HT1080 (cell line): ENCODE measurements at places on chromosomes 5 and 9.

- no peak for DNase-seq
Observed at GRCh38 chr9:89177944-89178829, at the start of gene SHC3. SHC3 (minus strand) TSS chr9:89178818; CDS start chr9:89178460, 358 bp downstream.

- DNase-seq, result no peak
Observed at GRCh38 chr5:88203981-88204750, 64.5 kb downstream of the TMEM161B start.

GRCh38 chr5:133252133-133252480 is 200.3 kb downstream of the HSPA4 start:
- DNase-seq, result no peak

GRCh38 chr5:135498637-135498995 is 37.1 kb downstream of the NEUROG1 start:
- no peak for DNase-seq

GRCh38 chr5:156819967-156820581 is 30.0 kb upstream of the PPP1R2B start:
- no peak for DNase-seq

- DNase-seq, result no peak
Observed at GRCh38 chr5:149039506-149039905, 23.4 kb downstream of the SH3TC2 start.

GRCh38 chr5:66339896-66340295 is 195.8 kb downstream of the SREK1 start:
- no peak for DNase-seq

DNA sequence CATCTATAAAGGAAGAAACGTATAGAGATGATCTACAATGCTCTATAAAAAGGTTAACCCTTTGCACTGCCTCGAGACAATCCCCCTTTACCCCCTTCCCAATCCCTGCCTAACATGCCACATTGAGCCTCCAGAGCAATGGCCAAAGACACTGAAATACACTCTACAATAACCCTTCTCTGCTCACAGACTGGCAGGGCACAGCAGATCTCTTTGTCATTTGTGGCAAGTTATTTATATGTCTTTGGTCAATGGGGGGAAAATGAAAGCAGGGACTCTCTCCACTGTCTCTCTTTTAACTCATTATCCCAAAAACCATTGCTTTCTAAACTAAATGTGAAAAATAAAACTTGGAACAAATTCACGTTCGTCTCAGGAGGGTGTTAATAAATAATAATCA is 51.7 kb downstream of the PTCH1 start:
- no peak for DNase-seq

DNA sequence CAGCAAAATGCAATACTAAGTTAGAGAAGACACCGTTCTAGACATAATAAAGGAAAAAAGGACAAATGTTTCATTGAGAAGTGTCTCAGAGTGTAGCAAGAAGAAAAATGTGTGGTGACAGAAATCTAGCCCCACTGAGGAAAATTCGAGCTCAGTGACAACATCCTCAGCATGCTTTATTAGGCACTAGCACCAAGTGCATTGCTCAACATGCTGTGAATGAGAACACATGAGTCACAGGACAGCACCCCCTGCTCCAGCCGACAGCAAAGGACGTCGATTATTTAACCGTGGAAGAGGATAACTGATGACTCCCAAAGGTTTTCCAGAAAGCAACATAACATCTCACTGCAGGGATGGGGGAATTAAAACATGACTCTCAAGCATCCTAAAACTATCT is 182.7 kb downstream of the GNAQ start:
- DNase-seq, result peak; percentile 61

DNA sequence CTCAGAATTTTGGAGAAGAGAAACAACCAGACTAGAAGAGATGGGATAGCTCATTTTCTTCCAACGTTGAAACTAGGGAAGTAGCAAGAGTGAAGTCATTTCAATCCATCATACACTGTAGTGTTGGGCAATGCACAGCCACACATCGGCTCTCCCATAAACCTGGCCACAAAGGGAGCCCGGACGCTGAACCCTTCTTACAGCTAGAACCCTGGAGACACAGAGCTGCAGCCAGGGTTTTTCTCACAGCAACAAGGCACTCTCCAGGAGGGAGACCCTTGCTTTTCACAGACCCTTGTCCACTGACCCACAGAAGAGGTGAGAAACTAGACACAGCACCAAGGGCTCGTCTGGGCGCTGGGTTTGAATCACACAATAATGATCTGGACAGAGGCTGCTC is 101.4 kb upstream of the FSTL4 start:
- no peak for DNase-seq

- DNase-seq, result peak; percentile 17
Observed at GRCh38 chr5:162323466-162323865, 255.9 kb downstream of the GABRG2 start.

DNA sequence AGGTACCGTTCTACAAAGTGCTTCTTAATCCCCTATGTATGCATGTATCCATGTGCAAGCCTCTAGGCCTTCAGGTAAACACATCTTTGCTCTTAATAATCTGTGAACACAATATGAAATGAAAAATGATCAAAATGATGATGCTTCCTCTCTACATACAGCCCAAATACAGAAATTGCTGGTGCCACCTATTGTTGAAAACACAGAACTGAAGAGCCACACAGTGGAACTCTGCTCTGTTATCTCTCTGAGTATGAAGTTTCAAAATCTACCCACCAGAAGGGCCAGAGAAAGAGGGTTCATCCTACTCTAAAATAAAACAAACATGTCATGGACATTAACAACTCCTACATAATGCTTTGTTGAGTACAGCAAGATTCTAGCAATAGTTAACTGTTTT is 71.3 kb downstream of the GLIS3 start:
- peak; percentile 20 for DNase-seq

GRCh38 chr9:127316586-127317323 is 52.2 kb downstream of the GARNL3 start:
- peak; percentile 20 for DNase-seq

GRCh38 chr9:125106285-125106893 is 36.9 kb downstream of the SCAI start:
- peak; percentile 34 for DNase-seq

DNA sequence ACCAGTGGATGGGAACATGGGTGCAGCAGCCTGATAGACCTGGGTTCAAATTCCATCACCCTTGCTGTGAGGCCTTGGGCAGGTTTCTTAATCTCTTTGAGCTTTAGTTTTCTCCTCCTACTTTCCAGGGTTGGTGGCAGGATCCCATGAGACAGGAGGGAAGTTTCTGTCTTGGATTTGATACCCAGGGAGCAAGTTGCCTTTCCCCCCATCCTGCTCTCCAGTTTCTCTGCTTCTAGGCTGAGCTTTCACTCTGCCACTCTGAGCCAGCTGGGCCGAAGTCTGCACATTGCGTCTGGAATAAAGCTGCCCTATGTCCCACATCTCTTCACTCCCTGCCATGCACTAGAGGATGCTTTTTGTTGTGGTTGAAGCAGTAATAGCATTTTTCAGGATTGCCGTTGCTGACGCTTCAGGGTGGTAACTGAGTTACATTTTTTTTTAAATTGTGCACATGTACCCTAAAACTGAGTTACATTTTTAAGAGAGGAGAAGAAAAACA is 40.5 kb upstream of the ANGPTL2 start:
- peak; percentile 35 for DNase-seq

DNA sequence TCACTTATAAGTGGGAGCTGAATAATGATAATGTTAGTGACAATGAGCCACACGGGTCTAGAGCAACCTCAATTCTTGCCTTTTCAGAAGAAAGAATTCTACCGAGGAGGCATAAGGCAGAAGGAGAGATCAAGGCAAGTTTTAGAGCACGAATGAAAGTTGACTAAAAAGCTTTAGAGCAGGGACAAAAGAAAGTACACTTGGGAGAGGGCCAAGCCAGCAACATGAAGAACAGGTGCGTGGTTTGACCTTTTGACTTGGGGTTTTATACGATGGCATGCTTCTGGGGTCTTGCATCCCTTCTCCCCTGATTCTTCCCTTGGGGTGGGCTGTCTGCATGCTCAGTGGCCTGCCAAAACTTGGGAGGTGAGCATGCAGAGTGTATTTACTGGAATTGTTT is 12.5 kb upstream of the OXCT1 start:
- DNase-seq, result no peak

DNA sequence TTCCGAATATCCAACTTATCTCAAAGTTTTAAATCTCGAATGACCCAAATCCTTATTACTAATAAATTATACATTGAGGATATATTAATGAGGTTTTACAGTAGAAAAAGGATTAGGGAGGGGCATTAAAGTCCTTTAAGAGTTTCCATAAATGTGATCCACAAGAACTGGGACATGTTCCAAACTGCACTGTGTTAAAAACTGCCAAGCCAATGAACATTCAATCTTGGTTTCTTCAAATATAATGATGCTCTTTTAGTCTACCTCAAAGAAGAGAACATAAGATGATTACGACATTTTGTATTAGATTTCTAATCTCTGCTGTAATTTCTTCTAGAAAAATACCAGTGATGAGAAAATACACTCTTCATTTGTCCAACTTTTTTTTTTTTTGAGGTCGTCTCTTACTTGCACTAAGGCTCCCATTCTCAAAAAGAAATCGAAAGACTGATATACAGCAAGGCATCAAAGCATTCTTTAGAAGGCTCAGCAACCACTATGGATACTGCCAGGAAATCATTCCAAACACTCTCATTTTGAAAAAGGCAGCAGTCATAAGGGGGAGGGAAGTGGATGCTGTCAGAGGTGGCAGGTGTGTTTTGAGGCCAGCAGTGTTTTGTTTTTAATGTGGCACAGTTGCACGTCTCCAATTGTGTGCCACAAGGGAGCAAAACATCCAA is 1.7 kb downstream of the PTAR1 start:
- DNase-seq, result peak; percentile 12

DNA sequence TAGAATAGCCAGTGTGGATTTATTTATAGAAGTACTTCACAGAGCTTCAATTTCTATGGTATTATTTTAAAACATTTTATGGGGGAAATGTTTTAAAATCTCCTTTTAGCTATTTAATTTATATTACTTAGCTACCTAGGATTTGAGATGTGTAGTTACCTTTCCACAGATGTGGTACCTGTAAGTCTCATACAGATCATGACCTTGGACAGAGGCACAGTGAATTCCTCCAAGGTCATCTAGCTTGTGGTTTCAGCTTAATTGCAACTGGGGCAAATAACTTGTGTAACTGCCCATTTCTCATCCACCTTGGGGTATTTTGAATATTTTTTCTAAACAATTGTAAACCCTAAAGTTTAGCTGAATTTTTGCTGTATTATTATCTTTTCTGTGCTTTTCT is 89.2 kb downstream of the DMRTA1 start:
- no peak for DNase-seq

- DNase-seq, result no peak
Observed at GRCh38 chr5:173317852-173318251, 10.4 kb downstream of the STC2 start.

DNA sequence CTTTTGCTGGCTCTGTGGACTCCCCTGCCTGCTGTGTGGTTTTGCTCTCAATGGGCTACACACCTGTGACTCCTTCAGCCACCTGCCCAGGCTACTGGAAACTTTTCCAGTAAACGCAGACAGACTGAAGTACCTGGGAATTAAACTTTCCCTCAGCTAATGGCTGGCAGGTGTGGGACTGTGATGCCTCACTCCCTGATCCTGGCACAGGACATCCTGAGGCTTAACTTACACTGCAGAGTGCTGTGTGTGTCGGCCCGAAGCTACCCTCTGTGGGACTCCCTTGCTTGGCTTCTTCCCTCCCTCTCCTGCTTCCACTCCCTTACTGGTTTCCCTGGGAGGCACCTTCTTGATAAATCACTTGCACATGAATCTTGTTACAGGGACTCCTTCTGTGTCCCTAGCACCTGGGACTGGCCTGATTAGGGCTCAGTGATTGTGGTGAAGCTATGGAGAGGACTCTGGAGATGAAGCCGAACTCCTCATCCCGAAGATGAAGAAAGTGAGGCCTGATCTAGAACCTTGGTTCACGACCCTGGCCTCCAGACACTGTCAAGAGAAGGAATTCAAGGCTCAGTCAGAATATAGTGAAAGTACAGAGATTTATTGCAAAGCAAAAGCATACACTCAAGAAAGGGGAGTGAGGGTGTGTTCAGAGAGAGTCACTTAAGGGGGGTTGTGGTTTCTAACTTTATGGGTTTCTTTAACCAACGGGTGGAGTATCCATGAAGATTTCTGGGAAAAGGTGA is 113.4 kb upstream of the ALDH1B1 start:
- DNase-seq, result no peak

DNA sequence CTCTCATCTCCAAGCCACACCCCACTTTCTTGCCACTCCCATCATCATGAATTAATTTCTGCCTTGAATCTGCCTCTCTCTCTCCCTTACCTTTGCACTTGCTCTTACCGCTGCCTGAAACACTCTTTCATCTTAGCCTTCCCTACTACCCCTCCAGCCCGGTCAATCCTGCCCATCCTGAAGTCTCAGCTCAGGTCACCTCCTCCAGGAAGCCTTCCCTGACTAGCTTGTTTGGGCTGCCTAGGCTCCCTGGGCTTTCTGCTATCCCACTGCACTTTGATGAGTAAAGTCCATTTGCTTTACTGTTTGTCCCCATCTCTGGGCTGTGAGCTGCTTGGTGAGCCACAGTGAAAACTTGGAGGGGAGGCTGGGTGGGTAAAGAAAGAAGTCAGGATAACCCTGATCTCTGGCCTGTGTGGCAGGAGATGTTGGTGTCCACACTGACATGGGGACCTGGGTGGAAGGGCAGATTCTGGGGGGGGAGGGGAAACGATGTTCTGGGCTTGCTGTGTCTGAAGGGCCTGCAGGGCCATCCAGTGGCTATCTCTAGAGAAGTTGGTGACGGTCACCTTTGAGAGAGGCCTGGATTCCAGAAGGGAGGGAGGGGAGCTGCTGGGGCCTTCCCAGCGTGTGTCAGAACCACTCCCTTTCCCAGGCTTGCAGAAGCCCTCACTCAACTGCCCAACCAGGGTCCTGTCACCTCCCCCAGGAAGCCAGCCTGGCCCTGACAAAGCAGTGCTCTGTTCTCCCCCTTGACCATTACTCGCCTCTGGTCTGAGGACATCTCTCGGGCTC is 75.0 kb upstream of the DAB2IP start:
- no peak for DNase-seq

- DNase-seq, result peak; percentile 18
Observed at GRCh38 chr9:130766021-130766926, 68.8 kb upstream of the ABL1 start.

- DNase-seq, result no peak
Observed at GRCh38 chr9:93467462-93467861, 14.1 kb upstream of the FAM120AOS start.

DNA sequence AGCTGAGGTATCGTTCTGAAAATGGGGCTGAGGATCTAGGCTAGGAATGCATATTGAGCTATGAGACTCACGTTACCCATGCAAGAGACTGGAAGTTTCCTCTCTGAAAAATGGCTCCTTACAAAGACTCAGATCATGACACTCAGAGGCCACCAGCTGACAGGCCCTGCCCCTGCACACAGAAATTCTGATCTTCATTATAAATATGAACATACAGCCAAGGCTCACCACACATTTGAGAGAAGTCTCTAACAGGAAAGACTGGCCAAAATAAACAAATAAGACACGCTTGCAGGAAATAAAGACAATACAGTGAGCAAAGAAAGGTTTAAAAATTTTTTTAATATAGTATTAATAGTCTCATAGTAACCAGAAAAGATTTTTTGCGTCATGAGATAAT is 365.9 kb downstream of the NFIB start:
- no peak for DNase-seq
